ENCODE measurements at places on chromosomes 4 and X.

DNA sequence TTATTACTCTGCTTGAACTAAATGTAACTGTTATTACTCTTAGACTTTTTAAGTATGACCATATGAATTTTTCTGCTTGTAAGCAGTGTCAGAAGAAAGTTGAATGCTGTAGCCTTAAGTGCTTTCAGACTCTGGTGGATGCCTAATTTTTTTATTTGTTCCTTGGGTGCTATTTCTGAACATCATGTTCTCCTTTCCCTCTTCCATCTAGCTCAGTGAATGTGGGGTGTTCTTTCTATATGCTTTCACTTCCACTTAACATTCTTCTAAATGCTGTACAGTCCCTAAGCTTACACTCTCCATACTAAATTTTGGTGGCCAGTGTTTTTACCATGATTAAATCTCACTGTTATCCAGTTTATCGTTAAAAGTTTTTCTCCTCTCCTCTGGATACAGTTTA, 3.6 kb downstream of the DCK start:
- DNase-seq: no peak

- DNase-seq: no peak
Observed at GRCh38 chr4:127001933-127002332, 630.8 kb upstream of the INTU start.

DNA sequence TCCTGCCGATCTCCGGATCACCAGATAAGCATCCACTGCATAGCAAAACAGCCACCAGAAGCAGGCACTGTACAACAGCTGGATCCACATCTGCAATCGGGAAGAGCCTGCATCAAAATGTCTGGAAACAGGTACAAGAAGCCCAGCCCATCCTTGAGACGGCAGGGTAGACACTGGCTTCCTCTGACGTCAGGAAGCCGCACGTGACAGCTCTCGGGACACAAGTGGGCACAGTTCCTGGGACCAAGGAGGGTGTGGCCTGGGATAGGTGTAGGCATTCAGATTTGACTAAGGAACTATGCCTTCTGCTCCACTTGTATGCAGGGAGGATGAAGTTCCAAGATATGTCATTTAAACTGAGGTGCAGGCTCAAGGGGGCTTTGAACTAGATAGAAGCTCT, 6.3 kb downstream of the GPR143 start:
- no peak for DNase-seq

- no peak for DNase-seq
Observed at GRCh38 chrX:97011540-97011939, 127.8 kb downstream of the RPA4 start.

- DNase-seq: no peak
Observed at GRCh38 chrX:13120017-13120416, 75.6 kb upstream of the FAM9C start.
